Lung (tissue), 17 donors: ENCODE measurements at places on chromosomes 7 and 10.
A peak's percentile ranks its signal among the peaks of the same experiment; 100 is the strongest.

GRCh38 chr7:72435366-72435765 lies 23.2 kb upstream of the CALN1 start:
- peak; percentile 45 for DNase-seq

- DNase-seq, result no peak
Measured at GRCh38 chr7:50960621-50961310, 178.1 kb upstream of the GRB10 start.

GRCh38 chr10:130466271-130466997 lies 330.2 kb downstream of the GLRX3 start:
- DNase-seq, result no peak

DNA sequence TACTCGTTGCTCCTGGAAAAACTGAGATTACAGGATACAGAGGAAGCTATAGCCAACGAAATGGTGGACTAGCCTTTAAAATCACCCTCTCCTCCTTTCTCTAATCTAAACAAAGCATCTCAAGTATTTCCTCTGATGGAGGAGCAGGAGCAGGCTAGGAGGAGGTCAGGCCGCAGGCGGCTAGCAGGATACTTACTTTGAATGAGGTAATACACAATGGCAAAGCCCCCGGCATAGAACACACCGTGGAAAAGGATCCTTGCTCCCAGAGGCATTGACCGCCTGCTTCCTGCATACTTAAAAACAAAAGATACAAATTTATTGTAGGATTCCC lies 64.4 kb downstream of the STK17A start:
- peak; percentile 45 for DNase-seq

GRCh38 chr10:103657061-103657591 lies 163.6 kb downstream of the NEURL1 start:
- no peak for DNase-seq

GRCh38 chr10:98295907-98296306 lies 27.9 kb upstream of the LOXL4 start:
- no peak for DNase-seq

DNA sequence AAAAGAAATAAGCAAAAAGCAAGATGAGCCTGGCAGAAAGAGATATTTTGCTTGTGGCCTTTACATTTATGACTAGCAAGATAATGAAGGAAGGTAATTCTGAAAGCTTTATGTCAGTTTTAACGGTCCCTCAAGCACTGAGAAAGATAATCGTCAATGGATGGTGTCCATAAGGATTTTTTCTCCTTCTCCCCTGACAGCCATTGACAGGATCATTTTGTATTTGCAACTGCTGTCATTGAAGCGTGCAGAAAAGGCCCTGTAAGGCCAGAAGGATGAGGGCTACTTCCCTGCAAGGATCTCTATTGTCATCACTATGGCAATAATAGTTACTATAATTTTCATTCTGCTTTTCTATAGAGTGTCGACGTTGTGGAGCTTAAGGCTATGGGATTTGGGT lies 994 bp upstream of the LRGUK start:
- no peak for DNase-seq

DNA sequence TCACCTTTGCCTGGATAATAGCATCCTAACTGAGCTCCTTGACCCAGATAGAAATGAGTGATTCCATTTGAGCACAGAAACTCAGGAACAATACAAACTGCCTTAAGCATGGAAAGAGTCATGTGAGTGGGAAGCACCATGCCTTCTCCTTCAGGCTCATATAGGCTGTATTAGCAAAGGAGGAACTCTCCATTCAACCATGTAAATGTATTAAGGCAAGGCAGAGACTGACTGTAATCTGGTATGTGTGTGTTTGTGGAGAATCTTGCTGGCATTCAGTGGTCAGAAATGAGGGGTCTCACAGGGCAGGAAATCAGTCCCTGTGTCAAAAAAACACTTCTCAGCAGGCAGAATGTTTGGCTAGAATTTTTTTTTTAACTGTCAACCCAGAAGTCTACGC lies 40.2 kb downstream of the COA1 start:
- DNase-seq, result no peak

DNA sequence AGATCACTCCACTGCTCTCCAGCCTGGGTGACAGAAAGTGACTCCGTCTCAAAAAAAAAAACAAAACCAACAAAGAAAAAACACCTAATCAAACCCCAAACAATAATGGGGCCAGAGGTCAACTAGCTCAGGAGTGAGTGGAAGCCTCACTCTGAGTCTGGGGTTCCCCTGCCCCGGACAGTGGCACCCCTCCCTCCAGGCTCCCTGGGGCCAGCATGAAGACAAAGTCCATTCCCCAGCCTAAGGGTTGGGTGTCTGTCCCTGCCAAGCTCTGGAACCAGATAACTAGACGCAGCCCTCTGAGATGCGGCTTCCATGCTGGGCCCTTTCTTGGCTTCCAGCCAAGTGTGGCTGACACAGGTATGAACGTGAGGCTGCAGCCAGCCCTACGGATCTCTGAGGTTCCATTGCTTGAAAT lies 1.7 kb upstream of the FUOM start:
- peak; percentile 46 for DNase-seq

DNA sequence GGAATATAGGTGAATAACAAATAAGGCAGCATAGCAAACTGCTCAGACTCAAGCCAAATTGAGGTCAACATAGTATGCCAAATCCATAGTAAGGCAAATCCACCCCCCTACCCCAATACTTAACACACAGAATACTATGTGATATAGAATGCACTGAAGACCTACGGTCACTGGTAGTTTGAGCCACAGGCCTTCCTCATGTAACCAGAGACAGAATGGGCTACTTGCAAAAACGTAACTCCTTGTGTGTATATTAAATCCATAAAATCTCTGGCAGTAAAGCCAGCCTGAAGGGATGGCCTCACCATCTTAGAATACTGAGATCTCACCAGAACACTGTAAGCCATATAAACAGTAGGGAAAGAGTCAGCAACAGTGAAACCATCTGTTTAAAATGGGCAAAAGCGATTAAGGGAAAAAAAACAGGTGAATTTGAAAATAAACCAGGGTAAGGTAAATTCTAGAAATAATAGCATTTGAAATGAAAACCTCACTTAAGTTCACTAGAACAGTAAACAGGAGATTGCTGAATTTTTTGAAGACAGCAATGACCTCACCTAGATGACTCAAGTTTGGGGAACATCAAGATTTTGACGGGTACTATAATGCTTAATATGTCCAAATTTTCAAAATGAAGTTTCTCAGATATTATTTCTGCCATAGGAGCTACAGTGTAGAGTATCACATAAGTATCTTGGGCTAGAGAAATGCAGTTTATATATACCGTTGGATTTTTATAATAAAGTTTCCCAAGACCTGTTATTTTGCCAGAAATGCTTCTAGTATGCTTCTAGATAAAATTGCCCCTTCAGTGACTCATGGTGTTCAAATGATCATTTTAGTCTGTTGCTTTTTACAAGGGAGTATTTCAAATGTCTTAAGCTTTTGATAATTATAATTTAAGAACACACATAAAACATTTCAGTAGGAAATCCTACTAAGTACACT lies 13.9 kb downstream of the HNRNPA2B1 start:
- DNase-seq, result no peak

DNA sequence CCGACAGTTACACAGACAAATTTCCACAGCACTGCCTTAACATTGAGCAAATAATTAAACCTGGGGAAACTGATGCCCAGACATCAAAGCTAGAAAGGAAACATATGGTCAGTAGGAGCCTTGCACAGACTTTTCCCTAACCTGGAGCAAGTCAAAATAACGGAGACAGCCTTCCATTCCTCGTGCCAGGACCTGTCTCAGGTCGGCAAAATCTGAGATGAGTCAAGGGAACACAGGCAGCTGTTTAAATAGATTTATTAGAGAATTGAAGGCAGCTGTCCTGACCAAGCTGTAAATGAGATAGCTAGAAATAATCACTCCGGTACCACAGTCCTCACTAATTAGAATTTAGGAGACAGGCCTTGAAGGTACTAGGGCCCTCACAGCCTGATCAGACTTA lies 81.2 kb downstream of the RAMP3 start:
- no peak for DNase-seq

- DNase-seq, result no peak
Measured at GRCh38 chr10:49382826-49383225, 13.1 kb downstream of the DRGX start.

DNA sequence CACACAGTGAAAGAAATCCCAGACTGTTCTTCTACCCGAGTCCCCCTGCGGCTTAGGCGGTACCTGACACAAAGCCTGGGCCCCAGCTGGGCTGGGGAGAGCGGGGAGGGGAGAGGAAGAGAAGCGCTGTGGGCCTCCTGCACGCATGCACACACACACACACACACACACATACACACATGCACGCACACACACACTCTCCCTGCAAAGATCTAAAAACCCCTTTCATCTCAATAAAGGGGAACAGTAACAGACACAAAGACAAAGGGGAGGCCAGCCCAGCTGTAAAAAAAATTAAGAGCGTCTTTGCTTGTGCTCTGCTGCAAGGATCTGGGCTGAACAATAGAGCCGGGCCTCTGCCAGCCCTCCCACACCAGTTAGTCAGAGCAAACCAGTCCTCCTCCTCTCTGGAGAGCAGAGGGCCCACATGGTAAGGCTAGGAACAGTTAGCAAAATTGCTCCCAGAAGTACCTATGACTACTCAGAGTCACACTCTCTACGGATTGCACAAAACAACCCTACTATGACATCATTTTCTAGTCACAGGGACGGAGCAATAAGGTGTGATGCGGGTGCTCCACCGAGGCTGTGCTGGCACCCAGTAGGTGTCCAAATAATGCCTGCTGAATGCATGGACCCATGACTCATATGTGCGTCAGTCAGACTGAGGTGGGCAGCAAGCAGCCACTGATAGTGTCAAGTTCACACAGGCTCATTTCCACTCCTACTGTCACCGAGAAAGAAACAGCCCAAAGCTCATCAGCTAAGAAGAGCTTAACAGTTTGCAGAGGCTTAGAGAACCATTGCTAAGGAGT lies 9.2 kb downstream of the ITPRIP start:
- DNase-seq, result peak; percentile 79

DNA sequence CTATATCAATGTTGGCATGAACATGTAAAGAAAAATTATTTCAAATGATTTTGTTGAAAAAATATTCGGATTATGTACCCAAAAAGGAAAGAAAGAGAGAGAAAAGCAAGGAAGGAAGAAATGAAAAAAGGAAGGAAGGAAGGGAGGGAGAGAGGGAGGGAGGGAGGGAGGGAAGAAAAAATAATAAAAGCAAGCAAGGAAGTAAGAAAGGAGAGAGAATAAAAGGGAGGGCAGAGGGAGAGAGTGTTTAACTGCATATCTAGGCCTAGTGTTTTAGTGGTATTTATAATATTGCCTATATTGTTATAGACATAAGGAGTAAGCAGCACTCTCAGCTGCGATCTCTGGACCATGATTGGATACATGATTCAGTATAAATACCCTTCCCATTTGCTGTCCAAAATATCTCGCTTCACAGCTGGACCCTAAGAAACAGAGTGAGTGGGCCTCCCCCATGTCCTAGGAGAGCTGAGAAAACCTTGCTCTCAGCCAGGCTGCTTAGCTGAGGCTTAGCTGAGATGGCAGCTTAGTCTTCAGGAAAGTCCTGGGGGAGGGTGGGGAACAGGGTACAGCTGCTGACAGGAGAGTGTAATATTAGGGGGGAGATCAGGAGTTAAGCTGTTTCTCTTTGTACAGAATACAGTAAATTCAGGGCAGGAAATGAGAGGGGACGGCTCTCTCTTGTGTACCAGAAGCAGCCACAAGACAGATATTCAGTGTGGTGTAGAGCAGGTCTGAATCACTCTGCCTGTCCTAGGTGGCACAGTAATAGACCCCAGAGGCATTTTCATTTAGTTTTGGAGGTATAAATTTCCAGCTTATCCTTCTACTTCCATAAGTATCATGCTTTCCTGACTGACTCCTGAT lies 66.8 kb upstream of the TARP start:
- DNase-seq, result peak; percentile 39

GRCh38 chr10:29849886-29850285 lies 209.5 kb downstream of the JCAD start:
- DNase-seq, result no peak

DNA sequence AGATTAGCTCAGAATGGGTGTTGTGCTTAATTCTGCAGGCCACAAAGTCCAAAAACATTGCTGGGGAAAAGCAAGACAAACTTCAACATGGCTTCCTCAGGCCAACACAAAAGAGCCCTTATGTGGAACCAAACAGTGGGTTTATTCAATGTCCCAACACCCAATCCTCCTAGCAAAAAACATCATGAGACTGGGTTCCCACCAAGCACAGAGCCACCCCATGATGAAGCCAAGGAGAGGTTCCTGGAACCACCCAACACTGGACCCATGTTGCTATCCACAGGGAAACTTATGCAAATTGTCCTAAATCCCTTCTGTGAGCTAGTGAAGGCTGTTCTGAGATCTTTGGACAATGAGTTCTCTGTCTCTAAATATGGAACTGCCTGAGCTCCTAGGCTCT lies 24.0 kb downstream of the SLC25A13 start:
- DNase-seq, result no peak

DNA sequence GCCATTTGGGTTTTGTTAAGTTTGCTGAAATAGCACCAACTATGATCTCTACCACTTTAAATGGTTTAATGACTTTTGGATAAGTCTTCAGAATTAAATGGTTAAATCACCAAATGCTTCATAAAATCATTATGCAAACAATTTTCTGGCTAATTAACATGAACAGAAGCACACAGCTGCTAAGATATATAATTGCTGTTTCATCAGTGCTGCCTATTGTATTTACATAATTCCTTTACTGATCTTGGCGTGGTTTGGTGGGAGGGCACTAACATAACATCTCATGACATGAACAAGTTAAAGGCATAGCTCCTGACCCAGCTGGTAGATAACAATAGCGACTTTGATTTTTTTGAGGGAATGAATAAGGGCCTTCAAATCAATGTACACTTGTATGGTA lies 94.1 kb downstream of the FZD1 start:
- DNase-seq, result no peak

GRCh38 chr7:133675510-133676218 lies 422.8 kb downstream of the EXOC4 start:
- DNase-seq, result no peak

GRCh38 chr10:129161150-129161549 lies 305.9 kb upstream of the MGMT start:
- no peak for DNase-seq

DNA sequence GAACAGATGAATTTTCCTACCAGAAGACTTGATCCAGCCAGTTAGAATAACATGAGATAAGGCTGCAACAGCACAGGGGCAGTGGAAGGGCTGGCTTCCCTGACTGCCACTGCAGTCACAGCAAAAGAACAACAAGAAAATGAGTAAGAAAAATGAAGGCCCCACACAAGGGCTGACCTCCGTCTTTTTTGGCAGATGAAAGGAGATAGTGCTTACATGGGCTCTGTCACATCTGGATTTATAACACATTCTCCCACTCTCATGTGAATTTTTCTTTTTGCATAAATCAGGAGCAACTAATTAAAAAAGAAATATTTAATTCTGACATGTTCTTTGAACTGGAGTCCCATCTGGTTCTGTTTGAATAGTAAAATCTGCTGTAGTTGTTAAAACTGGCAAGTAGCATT lies 99.6 kb downstream of the NRP1 start:
- DNase-seq, result peak; percentile 75

DNA sequence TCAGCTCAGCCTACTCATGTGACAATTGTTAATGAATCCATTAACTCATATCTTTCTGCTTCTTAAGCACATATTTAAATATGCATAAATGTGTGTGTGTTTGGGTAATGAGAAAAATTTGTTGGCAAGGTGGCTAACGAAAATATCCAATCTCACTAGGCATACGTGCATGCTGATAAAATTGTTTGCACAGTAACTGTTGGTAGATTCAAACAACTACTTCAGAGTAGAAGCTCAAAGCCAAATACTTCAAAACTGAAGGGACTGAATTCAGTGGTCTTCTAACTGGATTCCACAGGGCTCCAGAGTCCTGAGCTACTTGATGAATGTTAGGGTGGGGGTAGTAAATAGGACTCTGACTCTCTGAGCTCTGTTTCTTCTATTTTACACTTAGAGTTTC lies 757.0 kb downstream of the GRM8 start:
- peak; percentile 18 for DNase-seq
